Fibroblast of pulmonary artery (primary cell): ENCODE measurements at places on chromosomes 5 and 9.
A peak's percentile ranks its signal among the peaks of the same experiment; 100 is the strongest.

DNA sequence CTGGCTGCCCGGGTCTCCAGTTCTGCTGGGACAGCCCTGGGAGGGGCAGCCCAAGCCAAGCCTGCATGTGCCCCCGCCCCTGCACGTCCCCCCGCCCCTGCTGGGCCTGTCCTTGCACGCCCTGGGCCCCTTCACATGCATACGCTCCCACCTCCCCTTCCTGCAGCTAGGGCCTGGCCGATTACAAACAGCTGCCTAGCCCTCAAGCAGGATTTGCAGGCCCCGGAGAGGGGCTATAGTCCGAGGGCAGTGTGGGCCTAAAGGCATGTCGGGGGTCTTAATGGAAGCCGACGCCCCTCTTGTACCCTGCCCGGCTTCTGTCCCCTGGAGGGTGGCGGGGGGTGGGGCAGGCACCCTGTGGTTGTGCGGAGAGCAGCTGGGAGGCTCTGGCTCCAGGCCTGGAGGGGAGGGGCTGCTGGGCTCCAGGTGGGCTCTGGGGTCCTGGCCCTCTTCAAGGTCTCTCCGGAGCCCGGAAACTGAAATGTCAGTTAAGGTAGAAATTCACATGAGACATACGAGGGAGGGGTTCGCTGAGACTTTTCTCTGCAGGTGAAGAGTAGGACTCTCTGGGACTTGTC lies 16.9 kb downstream of the COL5A1 start:
- no peak for DNase-seq

- DNase-seq, result no peak
Observed at GRCh38 chr5:159531554-159532105, 201.3 kb upstream of the IL12B start.

DNA sequence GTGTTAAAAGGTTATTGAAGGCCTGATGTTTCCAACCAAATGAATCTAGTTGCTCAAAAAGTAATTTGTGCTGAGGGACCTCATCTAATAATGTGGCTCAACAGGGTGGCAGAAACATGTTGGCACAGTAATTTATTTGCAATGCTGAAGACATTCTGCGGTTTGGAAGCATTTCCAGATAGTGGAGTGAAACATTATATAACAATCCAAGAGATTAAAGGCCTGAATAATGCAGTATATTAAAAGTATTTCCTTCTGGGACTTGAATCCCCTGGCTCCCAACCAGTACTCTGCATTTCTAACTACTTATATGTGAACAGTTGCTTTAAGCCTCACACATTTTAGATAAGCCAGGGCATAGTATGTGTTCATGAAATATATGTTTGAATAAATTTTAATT lies 25.9 kb upstream of the ALDH1A1 start:
- peak; percentile 44 for DNase-seq

GRCh38 chr5:56564541-56565282 lies 250.6 kb upstream of the MAP3K1 start:
- peak; percentile 89 for DNase-seq

DNA sequence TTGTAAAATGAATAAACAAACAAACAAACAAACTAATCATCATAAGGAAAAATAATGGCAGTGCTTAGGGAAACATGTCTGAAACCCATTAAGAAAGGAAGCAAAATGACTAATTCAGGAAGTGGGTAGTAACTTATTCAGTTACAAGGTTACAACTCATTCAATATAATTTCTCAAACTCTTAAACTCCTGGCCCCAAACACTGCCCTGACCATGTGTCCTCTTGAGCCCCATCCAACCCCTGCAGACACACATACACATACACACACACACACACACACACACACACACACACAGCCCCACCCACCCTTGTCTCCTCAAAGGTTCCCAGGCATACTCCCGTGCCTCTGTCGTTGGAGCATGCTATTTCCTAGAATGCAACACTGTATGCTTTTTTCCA lies 193.9 kb downstream of the SEC61B start:
- DNase-seq, result peak; percentile 32

DNA sequence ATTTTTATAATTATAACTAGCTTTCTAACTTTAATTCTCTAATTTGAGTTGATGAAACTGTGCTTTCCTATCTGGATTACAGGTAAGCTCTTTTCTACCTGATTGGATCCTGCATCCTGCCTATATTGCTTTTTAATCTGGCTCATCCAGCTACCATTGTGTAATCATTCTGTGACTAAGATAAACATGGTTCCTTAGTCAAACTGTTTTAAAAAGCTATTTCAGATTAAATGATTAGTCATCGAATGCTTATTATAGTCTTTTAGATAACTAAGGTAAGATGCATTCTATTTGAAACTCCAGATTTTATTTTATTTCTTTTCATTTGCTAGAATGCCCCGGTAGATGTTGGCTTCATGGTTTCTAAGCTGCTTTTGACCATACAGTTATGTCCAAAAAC lies 50.7 kb downstream of the ICE1 start:
- DNase-seq, result peak; percentile 39

GRCh38 chr9:80072451-80072850 lies 500.7 kb downstream of the TLE4 start:
- no peak for DNase-seq

DNA sequence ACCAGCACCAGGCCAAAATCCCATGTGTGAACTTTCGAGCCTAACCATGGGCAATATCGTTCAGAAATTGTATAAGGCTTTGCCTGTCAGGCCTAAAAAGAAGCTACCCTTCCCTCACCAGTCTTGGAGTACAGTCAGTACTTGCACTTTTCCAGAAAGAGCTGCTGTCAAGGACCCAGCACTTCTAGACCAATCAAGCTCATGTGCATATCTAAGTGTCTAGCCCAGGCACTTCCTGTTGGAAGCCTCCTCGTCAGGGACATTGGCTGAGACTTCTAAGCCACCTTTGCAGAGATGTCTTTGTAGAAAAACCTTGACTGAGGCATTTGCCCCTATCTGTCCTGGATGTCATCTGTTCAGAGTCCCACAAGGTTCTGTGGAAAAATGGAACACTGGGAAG lies 1930.5 kb downstream of the EFNA5 start:
- no peak for DNase-seq

- DNase-seq, result peak; percentile 30
Observed at GRCh38 chr5:66232706-66233445, 88.8 kb downstream of the SREK1 start.

DNA sequence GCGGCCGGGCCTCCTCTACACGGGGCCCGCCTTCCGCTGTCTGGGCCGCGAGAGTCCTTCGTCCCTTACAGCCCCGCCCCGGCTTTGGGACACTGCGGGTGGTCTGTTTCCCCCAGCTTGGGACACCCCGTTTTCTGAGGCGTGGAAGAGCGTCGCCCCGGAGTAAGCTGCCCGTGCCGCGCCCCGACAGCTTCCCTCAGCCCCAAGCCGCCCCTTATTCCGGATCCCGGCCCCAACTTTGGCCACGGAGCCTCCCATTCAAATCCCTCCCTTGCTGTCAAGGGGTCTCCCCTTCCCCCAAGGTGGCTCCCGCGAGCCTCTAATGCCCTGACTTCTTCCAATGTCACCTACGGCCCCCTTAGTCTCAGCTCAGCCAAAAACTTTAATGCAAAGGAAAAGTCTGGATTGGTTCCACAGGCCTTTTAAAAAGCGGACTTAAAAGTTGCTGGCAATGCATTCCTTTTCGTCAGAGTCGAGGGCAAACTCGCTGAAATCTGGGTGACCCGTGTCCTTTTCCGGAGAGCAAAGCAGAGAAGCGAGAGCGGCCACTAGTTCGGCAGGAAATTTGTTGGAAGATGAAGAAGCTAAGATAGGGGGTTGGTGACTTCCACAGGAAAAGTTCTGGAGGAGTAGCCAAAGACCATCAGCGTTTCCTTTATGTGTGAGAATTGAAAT lies 19.8 kb downstream of the EXOSC2 start:
- peak; percentile 42 for DNase-seq

DNA sequence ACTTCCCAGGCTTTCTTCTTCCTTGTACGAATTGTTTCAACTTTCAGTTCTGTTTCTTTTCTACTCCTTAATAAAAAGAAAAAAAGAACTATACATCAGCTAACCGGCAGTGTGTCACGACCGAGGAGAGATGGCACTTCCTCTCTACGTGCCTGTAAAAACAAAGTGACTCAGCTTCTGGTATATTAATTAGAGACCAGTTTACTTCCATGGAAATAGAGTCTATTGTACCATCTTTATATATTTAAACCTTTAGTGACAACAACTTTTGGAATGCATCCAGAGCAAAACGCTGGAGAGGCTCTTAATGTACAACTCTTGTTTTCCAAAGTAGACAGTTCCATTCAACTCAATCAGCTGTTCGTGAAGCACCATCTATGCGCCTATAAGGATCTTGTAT lies 94.5 kb upstream of the LIFR start:
- DNase-seq, result peak; percentile 35

- no peak for DNase-seq
Observed at GRCh38 chr5:96432216-96433065, 607 bp downstream of the PCSK1 start.

DNA sequence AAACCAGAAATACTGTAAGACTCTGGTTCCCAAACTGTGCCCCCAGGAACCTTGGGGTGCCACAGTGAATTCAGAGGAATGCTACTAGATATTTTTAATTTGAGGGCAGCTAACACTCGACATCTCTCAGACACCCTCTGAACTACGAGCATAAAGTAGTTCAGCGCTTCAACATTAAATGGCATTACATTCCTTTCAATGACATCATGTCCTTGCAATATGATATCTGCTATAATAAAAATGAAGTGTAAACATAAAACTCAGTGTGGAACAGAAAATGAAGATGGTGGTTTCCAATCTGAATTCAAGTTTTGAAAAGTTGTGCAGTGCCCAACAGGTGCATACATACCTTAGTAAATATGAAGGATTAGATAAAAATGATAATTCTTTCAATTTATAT lies 116.1 kb downstream of the LPAR1 start:
- no peak for DNase-seq

GRCh38 chr5:163509291-163509951 lies 4.0 kb downstream of the MAT2B start:
- DNase-seq, result peak; percentile 89

DNA sequence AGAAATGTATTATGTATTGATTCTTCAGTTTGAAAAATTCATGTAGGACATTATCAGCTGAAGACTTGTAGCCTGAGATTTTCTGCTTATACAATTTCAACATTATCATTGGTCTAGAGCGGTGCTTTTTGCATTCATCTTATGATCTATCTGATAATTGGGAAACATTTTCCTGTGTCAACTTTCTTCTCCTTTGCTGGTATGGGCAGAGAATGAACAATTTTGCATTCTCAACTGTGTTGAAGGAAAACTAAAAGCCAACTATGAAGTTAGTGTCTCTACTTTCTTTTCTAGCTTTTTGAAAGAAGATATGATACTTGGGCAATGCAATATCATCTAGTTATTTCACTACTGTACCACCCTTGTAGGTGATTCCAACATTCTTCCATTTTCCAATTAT lies 10.3 kb downstream of the ZFR start:
- DNase-seq, result no peak

GRCh38 chr9:134595014-134595413 lies 46.6 kb upstream of the COL5A1 start:
- DNase-seq, result no peak

DNA sequence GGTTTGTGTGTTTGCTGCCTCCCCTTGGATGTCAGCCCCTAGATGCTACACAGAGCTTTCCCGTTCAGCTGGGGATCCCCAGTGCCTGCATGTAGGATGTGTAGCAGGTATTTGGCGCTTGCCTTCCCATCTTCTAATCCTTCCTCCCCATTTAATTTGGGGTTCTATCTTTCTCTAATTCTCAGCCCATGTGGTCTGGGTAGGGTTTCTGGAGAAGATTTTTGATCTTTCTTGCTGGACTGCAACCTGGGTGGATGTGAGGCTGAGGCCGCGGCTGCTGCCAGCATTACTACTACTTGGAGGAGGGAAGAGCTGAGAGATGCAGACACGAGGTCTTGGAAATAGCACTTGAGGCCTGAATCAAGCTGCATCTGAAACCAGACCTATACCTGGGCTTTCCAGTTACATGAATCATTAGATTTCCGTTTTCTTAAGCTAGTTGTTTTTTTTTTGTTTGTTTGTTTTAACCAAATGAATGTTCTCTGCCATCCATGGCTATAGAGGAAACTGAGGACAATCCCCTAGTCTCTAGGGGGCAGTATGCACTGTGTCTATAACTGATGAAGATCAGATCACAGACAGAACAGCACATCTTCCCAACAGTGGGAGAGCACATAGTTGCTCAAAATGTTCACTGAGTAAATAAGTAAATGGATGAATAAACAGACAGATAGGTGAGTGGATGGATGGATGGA lies 178.6 kb downstream of the FGF18 start:
- no peak for DNase-seq

DNA sequence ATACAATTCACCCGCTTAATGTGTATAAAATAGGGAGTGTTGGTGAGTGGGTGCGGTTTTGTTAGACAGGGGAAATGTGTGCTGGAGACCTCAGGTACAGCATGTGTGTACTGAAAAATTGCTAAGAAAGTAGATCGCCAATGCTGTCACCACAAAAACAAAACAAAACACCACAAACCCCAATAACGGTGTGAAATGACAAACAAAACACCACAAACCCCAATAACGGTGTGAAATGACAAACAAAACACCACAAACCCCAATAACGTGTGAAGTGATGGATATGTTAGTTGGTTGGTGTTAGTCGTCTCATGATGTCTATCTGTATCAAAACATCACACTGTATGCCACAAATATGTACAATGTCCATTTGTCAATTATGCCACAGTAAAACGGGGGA lies 14.2 kb upstream of the GFPT2 start:
- no peak for DNase-seq

DNA sequence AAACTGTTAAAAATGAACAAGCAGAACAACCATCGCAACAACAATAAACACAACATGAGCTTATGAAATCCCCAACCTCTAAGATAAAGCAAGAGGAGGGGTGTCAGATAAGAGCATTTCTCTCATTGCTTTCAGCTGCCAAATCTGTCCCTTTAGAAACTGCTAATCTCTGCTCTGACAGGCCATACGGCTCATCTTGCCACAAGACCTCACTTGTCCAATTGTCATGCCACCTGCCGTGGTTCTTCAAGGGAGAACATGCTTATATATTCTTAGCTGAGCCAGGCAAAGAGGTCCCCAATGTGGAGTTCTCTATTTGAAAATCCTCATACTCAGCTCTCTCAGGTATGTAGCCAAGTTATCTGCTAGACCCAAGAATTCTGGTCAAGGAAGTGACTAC lies 405.0 kb upstream of the TNC start:
- no peak for DNase-seq

DNA sequence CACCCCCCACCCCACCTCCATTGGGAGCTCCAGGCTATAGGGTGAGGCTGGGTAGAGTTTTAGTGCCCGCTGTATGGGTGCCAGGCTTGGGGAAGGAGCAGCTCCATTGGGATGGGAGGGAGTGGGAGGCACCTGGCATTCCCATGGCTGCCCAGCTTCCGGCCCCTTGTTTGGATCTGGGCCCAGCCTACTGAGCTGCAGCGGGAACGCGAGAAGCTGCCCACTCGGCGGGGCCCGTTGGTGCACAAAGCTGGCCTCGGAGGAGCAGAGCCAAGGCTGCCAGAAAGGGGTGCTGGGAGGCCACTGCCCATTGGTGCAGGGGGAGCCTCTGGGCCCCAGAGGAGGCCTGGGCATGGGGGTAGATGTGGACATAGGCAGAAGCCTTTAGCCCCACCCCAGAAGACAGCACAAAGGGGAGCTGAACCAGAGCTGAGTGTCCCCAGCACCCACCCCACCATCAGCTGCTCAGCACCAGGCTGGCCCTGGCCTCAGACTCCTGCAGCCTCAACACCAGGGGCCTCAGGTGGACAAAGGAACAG lies 4.4 kb downstream of the LCN9 start:
- DNase-seq, result no peak
